ENCODE measurements at places on chromosomes 1 and 21. TPM values are rescaled to one million over a fixed set of nuclear protein-coding genes. Genes with fewer than 3 reads are reported as not detected.

Gene LMX1A
- total RNA-seq, result not detected

Gene ASCL5
- not detected for total RNA-seq

Gene FOXO6
- total RNA-seq, result not detected

Gene MMP23B
- total RNA-seq, result not detected

Gene HMGCL
- total RNA-seq, result 27.9 TPM

Gene SMPDL3B
- 0.15 TPM for total RNA-seq

Gene AADACL4
- total RNA-seq, result not detected

Gene PDE9A
- not detected for total RNA-seq

Gene CBR3
- total RNA-seq, result 77.4 TPM

Gene ATP6V1G3
- total RNA-seq, result not detected

Gene BACE2
- 304 TPM for total RNA-seq

Gene OR2L3
- not detected for total RNA-seq
